ENCODE measurements at places on chromosomes 16 and 17. TPM values are rescaled to one million over a fixed set of nuclear protein-coding genes. Genes with fewer than 3 reads are reported as not detected.

DNA sequence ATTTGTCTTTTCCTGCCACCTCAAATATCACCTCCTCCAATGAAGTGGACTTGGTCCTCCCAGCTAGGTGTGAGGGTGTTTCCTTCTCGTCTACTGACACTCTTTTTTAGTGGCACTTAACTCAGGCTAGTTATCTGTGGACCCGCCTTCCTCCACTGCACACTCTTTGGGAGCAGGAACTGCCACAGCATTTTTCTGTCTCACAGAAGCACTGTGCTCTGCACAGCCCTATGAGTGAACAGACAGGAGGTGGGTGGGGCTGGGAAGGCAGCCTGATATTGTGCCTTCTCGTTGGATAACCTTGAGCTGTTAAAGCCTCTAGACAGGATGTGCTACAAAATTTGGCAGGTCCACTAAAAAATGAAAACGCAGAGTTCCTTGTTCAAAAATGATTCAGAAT, 31.9 kb upstream of the HOXB13 start:
- no peak for DNase-seq

- DNase-seq: no peak
Measured at GRCh38 chr16:57371494-57372371, 557 bp upstream of the CX3CL1 start.

GRCh38 chr16:9787717-9788116, 394.5 kb downstream of the GRIN2A start:
- peak; percentile 9 for DNase-seq

- DNase-seq: no peak
Measured at GRCh38 chr17:81238490-81238814, 403 bp downstream of the TEPSIN start.

DNA sequence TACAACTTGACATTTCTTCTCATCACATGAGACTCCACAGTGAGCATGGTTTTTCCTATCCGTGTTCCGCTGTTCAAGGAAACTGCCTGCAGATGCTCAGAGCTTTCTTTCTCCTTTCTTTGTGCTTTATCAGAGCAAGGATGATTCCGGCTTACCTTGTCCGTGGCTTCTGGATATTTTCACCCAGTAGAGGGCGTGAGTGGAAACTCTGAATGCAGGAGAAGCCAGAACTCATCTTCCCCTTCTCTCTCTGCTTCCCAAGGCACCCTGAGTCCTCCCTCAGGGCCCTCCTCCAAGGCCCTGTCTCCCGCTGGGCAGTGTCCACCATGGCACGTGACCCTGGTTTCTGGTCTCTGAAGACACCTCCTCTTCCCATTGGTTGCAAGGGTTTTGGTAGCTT, 721.1 kb upstream of the RBFOX1 start:
- DNase-seq: no peak

DNA sequence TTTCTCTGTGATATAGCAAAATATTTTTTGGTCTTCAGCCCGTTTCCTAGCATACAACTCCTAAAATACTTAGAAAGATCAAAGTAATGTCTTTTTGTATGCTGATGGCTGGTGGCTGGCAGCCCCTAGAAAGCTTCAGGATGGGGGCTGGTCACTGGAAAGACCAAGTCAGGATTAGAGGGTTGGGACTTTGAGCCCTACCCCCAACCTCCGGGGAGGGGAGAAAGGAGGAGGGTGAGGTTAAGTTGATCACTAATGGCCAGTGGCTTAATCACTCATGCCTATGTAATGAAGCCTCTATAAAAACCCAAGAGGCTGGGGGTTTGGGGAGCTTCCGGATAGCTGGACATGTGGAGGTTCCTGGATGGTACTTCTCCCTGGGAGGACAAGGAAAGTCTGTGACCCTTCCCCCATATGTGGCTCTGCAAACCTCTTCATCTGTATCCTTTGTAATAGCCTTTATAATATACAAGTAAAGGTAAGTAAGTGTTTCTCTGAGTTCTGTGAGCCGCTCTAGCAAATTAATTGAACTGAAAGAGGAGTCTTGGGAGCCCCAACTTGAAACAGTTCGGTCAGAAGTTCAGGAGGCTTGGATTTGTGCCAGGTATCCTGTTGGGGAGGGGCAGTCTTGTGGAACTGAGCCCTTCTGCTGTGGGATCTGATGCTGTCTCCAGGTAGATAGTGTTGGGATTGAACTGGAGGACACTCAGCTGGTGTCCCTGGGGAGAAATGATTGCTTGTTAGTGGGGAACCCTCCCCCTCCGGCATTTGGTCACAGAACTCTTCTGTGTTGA, 3.5 kb downstream of the SLC7A6 start:
- DNase-seq: no peak

- no peak for DNase-seq
Measured at GRCh38 chr17:58356231-58356630, 4.2 kb upstream of the SUPT4H1 start.

GRCh38 chr17:13837417-13837816, 231.9 kb upstream of the COX10 start:
- no peak for DNase-seq

- DNase-seq: peak; percentile 95
Measured at GRCh38 chr17:77424585-77425344, 284.0 kb downstream of the SEC14L1 start.

DNA sequence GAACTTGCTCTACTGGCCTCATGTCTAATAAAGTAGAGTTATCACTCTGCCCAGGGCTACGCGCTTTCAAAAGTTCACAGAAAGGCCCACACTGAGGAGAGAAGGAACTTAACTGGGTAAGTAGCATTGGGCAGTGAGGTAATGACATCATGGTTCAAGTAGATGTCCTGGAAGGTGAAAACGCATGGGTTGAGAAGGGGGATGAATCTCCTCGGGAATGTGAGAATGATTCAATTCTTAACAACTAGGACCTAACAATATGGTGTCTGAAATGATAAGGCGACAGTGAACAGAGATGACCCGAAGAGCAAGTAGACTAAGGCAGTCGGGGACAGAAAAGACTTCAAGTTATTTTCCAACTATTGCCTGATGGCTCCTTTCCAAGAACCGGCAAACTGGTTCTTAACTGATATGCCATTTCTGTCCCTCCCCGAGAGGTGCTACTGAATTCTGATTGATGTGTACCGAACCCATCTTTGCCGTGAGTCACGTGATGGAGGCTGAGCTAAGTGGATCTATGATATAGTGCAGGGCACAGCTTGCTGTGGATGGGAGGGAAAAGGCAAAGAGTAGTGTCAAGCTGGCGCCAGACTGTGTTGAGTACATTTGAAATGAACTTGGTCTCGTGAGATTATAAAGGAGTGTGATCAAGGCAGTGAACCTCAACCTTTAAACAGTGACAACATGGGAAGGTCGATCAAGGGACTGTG, 44.1 kb downstream of the MARCHF10 start:
- DNase-seq: no peak

GRCh38 chr16:23949630-23950290, 114.0 kb downstream of the PRKCB start:
- DNase-seq: peak; percentile 37

- no peak for DNase-seq
Measured at GRCh38 chr16:30077656-30078055, 1.9 kb downstream of the PPP4C start.

GRCh38 chr17:63132459-63132911, 166.4 kb downstream of the TANC2 start:
- no peak for DNase-seq

DNA sequence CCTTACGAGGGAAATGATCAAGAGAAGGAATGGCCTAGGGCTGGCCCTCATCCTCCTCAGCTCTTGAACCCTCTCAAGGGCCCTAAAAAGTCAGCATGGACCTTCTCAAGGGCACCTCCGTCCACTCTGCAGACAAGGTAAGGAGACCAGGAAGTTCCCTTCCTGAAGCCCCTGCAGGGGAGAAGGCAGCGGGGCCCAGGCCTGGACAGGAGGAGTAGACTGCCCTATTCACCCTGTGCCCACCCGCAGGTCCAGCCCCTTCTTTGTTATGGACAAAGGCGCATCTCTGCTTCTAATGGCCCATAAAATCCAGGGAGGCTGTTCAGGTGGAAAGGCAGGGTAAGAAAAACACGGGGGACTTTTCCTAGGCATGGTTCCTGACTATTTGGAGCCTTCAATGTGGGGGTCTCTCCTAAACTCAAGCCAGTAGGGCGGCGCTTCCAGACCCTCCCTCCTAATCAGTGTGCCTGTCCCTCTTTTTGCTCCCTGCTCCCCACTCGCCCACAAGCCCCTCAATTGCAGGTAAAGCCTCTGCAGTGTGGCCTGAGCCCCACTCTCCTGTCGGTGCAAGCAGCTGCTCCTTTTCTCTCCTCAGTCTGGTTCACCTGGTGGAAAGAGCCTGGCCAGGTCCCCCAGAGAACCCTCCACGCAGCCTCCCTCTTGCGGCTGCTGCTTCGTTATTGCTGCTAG, 28.2 kb downstream of the AXIN2 start:
- DNase-seq: no peak

- no peak for DNase-seq
Measured at GRCh38 chr16:84843149-84844048, 23.6 kb downstream of the CRISPLD2 start.

Gene CCDC102A
- 10.2 TPM for total RNA-seq

Gene LITAFD
- not detected for total RNA-seq

Gene GSDMA
- total RNA-seq: 1.3 TPM

Gene RASL10B
- total RNA-seq: 26.2 TPM

Gene MT3
- total RNA-seq: 1.9 TPM

Gene RNF112
- 4.2 TPM for total RNA-seq

Gene STH
- total RNA-seq: not detected

Gene LGALS9
- 29.7 TPM for total RNA-seq

Gene KCNH4
- total RNA-seq: not detected
